ENCODE measurements at places on chromosomes 5 and 9.
A peak's percentile ranks its signal among the peaks of the same experiment; 100 is the strongest.

DNA sequence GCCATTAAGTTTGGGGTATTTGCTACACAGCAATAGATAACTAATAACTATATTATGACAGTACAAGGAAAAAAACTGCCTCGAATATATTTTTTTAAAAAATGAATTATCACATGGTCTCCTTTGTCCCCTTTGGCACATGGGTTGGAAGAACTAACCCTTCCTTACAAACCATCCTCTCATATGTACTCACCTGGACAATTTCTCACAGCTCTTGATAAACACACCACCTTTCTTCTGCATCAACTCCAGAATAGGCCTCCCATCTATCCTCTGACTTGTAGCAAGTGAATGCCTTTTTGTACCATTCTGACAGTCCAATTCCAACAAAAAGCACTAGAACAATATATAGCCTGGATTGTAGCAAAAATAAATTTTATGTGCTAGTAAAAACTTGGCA lies 78.7 kb upstream of the LARP1 start:
- DNase-seq: no peak

- DNase-seq: no peak
These were observed 103.2 kb upstream of the ELL2 start for GRCh38 chr5:96064877-96065276.

DNA sequence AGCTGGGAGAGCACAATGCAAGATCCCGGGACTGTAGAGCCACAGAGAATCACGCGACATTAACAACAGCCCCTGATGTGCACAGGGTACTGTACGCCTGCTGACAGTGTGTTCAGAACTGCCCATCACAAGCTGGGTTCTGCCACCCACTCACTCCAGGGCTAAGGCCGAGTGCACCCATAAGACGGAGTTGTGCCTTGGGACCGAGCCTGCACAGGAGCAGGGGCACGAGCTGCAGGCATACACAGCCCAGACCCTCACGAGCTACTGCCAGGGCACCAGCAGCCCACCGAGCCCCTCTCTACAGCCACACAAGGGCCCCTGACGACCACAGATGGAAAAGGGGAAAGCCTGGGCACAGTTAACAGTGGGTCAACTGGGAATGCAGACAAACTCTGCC lies 67.8 kb downstream of the CAMSAP1 start:
- DNase-seq: no peak

- DNase-seq: no peak
These were observed 16.2 kb downstream of the HACD4 start for GRCh38 chr9:21015129-21015815.

- DNase-seq: peak; percentile 43
These were observed 29.7 kb downstream of the SLC36A1 start for GRCh38 chr5:151477101-151477500.

DNA sequence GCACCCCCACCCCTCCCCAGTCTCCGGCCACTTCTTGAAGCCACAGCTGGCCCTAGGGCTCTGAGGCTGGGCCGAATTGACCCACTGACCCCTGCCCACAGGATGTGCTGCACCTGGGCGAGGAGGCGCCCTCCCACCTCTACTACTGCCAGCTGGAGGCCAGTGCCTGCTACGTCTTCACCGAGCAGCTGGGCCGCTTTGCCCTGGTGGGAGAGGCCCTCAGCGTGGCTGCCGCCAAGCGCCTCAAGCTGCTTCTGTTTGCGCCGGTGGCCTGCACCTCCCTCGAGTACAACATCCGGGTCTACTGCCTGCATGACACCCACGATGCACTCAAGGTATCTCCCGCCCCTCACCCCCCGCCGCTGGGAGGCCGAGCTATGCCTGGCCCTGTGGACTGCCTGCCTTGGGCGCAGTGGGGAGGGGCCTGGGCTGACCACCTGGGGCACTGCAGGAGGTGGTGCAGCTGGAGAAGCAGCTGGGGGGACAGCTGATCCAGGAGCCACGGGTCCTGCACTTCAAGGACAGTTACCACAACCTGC lies 21.3 kb downstream of the HK3 start:
- DNase-seq: no peak

DNA sequence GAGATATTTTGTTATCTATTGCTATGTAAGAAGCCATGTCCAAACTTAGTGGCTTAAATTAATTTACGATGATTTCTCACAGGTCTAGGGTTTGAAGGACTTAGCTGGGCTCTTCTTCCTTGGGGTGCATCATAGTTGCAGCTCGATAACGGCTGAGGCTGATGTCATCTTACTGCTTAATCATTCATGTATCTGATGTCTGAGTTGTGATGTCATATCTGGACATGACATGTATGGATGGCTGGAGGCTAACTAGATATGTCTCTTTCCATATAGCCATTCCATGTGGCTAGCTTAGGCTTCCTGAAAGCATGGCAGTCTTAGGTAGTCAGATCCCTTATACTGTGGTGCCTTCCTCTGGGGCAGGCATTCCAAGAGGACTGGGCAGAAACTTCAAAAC lies 31.6 kb downstream of the ADGRV1 start:
- DNase-seq: no peak

DNA sequence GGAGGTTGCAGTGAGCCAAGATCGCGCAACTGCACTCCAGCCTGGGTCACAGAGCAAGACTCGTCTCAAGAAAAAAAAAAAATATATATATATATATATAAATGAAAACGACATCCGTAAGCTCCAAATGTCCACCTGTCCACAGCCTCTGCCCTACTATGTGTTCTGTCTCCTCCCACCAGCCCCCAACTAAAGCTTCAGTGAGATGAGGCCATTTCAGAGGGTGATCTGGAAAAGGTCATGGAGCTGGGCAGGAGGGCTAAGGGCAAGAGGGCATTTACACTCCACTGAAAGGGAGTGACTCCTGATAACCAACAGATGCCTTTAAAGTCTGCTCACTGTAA lies 2.4 kb downstream of the SPRY4 start:
- DNase-seq: no peak

DNA sequence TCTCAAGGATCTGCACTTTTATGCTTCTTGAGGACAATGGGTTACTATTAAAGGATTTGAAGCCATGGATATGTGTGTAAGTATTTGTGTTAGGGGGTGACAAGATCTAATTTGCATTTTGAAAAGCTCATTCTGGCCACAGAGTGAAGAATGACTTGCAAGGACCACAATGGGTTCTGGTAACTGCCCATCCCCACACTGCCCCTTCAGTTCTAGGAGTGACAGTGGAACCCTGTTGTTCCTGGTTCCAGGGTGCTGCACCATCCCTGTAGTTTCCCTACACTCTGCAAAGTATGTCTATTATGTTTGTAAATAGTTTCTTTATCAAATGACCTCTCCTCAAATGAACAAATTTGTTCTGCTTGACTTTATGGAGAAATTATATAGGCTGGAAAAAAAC lies 9.7 kb upstream of the SPRY4 start:
- no peak for DNase-seq

GRCh38 chr9:106964822-106965525 lies 102.0 kb downstream of the ZNF462 start:
- DNase-seq: no peak

DNA sequence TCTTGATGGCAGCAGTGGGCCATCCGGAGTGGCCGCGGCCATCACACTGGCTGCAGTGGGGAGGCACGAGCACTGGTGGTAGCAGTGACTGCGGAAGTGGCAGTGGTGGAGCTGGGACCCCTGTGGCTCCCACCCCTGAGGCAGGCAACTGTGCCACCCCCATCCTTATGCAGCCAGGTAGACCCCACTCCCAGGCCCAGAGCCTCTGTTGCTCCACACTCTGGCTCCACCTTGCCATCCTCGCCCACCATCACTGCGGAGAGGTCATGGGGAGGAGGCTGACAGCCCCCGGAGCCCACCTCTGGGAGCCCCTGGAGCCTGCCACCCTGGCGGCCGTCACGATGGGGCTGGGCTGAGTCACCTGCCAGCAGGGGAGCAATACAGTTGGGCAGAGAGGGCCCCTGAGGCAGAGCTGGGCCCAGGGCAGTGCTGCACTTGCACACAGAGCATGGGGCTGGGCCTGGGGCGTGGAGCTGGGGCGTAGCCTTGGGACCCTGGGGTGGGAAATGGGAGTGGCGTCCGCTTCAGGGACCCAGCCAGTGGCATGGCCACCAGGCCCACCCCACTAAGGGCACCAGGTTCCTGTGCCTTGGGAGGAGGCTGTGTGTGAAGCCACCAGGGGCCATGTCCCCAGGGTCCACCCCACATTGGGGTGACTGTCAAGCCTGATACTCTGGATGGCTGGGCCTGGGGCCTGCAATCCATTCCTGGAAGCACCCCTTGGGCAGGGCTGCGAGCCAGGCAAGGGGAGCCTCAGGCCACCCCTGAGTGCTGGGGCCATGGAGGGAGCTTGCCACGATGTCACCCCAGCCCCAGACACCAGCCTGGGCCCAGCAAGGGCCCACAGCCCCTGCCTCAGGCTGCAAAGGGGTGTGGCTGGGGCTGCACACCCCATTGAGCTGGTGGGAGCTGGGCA lies 7.7 kb downstream of the AMBP start:
- DNase-seq: no peak

DNA sequence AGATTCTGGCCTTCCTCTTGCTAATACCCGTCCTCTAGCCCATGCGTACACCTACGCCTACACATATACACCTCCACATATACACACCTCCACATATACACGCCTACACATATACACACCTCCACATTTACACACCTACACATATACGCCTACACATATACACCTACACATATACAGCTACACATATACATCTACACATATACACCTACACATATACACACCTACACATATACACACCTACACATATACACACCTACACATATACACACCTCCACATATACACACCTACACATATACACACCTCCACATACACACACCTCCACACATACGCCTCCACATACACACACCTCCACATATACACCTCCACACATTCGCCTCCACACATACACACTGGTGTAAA lies 27.2 kb downstream of the AK3 start:
- peak; percentile 14 for DNase-seq

- no peak for DNase-seq
These were observed 203.6 kb downstream of the ELAVL2 start for GRCh38 chr9:23622396-23622795.

DNA sequence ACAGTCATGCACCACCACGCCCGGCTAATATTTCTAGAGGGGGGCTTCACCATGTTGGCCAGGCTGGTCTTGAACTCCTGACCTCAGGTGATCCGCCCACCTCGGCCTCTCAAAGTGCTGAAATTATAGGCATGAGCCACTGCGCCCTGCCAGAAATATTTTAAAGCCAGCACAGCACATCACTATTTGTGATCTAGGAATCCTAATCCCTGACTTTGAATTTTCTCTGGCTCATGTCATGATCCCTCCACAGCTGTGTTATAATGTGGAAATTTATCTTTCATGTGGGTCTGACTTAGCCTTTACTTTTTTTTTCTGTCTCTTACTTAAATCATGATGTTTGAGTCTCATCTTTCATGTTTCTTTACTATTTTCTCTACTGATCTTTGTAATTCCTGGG lies 18.7 kb upstream of the ITGA1 start:
- DNase-seq: no peak

- no peak for DNase-seq
These were observed 10.5 kb upstream of the ARAP3 start for GRCh38 chr5:141692533-141692888.

DNA sequence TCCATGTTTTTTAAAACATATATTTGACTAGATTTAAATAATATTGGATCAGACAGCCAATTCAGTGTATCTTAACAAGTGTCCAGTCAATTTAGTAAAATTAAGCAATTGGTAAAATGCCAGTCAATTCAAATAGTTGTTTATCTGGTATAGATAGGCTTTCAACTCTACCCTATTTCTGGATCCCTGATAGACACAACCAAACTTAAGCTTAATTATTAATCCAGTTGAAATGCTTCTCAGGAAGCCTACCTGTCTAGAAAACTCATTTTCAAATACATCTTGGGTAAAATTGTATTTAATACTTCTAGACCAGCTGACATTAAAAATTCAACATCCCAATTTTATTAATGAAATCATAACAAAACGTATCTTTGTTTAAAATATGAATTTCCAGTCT lies 710.8 kb upstream of the GRAMD2B start:
- DNase-seq: no peak

- DNase-seq: no peak
These were observed 136.4 kb downstream of the FSTL4 start for GRCh38 chr5:133475986-133476385.

DNA sequence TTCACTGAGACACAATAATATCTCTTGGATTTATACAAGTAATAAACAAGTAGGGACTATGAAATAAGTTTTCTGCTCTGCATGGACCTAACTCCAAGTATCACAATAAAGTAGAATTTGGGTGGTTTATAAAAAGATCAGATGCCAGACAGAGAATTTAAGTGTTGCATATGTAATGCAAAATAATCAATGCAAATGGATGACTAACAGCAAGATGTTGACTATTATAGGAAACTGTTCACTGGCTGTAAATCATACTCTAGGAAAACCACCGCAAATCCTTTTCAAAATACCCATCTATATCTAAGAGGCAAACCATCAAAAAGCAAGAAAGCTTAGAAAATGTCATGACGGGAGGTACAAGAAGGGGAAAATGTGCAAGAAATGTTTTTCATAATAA lies 539.8 kb upstream of the FAM174A start:
- no peak for DNase-seq

DNA sequence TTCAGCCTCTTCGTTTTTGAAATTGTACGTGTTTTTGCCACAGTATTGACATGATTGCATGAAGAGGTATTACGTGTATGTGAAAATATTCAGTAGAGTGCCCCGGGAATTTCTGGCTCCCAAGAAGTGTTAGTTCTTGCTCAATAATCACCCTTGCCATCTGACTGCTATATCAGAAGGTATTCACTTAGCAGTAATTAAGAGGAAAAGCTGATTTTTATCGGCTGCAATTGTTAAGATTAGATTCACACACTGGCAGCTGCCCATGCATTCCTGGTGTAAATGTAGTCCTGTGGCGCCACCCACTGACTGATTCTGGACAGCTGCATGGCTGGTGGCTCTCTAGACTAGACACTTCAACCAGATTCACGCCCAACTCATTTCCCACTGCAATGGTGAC lies 440.1 kb upstream of the ADAMTS16 start:
- DNase-seq: peak; percentile 34

- DNase-seq: peak; percentile 26
These were observed 266.6 kb downstream of the PRELID2 start for GRCh38 chr5:145568581-145568980.

DNA sequence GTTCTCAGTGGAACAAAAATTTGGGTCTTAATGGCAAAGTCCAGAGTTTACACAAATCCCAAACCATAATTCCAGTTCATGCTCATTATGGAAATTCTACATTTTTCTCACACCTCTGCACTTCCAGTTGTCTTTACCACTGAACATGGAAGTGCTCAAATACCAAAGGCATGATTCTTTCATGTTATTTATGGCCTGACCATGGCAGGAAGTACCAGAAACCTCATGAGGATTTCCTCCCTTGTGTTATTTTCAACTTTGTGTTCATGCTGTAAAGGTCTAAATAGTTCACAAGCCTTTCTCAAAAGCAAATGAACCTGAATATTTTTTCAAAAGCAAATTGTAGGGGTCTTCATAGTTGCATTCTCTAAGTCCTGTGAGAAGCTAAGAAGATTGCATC lies 82.0 kb upstream of the ITGA1 start:
- DNase-seq: no peak

GRCh38 chr9:23830929-23831730 lies 5.1 kb upstream of the ELAVL2 start:
- DNase-seq: no peak
